MG63 (cell line): ENCODE measurements at places on chromosomes 6 and 20.

- no peak for DNase-seq
These were observed 3.6 kb downstream of the CCND3 start for GRCh38 chr6:41937861-41938574.

GRCh38 chr6:150299873-150300485 lies 68.8 kb upstream of the IYD start:
- no peak for DNase-seq

DNA sequence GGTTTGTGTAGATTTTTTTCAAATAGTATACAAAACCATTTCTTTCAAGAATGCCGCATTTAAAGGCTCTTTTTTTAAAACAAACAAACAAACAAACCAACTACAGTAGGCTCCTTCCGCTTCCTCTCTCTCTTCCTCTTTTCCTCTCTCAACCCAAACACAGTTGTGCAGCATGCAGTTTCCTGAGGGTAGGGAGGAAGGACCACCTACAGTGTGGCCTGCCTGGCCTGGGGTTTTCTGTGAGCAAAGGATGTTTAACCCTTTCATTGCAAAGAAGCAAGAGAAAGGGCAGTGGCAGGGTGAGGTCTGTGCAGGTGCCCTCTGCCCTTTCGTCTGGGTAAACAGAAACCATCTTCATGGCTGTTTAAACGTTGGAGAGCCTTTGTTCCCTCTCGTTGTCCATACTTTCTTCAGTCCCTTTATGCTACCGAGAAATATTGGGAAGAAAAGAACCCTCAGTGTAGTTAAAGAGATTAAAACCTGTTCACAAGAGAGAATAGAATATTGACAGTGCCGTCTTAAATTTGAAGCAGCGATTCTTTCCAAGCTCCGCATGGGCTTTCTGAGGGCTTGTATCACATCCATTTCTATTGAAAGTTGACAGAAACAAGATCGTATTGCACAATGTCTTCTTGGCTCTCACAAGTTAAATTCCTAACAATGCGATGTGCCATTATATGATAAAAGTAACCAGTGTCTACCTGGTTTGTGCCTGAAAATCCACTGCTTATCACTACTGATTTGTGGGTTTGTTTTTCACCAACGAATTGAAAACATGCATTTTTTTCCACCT lies 215.5 kb upstream of the SNX9 start:
- no peak for DNase-seq

GRCh38 chr6:25928562-25929324 lies 1.7 kb downstream of the SLC17A2 start:
- no peak for DNase-seq

DNA sequence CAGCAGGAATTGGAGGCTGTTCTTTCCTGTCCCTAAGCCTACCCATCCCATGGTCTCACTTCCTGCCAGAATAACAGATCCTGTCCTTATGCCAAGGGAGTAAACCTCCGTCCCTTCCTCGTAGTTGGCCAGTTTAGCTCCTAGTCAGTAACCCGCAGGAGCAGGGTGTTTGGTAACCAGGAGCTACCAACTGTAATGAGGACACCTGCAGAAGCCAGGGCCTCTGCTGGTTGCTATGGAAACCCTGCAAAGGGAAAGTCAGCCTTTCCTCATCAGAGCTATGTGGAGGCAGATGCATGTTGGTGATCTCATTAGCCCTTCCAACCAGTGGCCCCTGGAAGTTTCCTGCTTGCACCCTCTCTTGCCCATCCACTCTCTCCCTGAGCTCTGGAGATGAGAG lies 368.2 kb upstream of the SULF2 start:
- no peak for DNase-seq

- DNase-seq, result no peak
These were observed 107.7 kb downstream of the JPH2 start for GRCh38 chr20:44079291-44079690.

DNA sequence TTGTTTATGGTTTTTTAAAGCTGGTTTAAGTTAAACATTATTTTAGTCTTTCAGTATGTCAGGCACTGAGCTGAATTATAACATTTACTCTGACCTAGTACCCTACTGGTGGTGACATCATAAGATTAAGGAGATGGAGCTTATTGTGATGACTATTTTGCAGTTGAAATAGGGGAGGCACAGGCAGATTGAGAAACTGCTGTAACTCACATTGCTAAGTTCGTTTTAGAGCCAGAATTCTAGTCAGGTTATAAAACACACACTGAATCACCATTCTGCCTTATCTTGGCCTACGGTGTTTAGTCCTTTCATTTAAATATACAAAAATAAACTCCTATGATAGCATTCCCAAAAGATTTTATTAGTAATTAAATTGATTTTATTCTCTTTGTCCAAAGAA lies 584.1 kb downstream of the TFAP2A start:
- DNase-seq, result no peak

DNA sequence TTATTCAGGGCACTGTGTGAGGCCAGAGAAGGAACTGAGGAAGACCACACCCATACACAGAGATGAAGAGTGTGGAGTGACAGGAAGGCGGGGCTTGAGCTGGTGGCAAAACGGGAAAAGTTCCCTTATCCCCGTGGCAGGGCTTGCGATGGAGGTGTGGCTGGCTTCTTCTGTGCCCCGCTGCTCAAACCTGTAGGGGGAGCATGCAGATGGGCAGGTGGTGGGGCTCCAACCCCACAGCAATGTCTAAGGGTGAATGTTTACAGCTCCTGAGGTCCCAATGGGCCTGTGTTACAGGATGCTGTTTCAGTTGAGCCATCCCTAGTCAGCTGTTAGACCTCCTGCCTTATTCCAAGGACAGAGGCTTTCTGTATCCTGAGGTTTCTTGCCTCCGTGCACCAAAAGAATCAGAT lies 105.9 kb downstream of the LY86 start:
- no peak for DNase-seq

- peak; percentile 68 for DNase-seq
These were observed 142.3 kb downstream of the TBXT start for GRCh38 chr6:166025149-166025898.

GRCh38 chr6:79506251-79506650 lies 31.0 kb downstream of the LCA5 start:
- DNase-seq, result no peak

- DNase-seq, result no peak
These were observed 114.4 kb downstream of the SOD2 start for GRCh38 chr6:159578629-159579028.

DNA sequence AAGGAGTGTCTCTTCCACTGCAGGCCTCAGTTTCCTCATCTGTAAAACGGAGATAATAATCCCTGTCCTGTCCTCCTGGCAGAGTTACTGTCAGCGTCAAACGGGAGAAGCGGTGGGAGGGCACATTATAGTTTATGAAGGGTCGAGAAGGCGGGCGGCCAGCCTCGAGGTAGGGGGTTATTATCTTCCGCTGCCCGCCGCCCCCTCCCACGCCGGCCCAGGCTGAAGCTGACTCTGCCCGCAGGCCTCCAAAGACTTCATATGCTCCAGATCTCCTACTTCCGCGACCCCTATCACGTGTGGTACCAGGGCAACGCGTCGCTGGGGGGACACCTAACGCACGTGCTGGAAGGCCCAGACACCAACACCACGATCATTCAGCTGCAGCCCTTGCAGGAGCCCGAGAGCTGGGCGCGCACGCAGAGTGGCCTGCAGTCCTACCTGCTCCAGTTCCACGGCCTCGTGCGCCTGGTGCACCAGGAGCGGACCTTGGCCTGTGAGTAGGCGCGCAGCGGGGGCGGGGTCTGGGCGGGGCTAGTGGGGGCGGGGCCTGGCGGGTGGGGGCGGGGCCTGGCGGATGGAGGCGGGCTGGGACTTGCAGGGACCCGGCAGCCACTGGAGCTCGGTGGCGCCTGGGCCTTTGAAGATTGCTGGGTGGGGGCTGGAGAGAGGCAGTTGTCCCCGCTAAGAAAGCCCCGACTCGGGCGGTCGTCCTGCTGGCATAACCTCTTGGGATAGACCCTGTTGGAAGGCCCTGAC lies 2.8 kb downstream of the PROCR start:
- no peak for DNase-seq

- no peak for DNase-seq
These were observed 51.9 kb downstream of the ERMARD start for GRCh38 chr6:169803271-169803811.

DNA sequence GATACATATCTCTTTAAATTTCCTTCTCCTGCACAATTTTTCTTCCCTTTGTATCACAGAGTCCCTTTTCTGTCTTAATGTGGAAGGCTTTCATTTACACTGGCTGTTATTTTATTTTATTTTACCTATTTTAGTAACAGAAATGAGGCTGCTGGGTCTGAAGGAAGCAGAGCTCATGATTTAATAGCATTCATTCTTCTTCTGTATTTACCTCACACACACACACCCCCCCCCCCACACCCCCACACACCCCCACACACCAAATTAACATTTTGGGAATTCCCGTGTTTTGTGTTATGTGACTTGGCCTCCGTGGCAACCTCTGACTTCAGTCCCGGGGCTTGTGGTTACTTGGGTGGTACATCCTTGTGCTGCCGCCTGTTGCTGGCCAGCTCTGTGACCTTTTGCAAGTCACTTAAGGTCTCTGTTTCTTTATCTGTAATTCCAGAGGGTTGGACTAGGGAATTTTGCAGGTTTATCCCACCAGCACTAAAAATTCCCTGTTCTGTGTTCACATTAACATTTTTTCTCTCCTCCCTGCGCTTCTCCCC lies 108.8 kb downstream of the TIAM2 start:
- no peak for DNase-seq

- DNase-seq, result no peak
These were observed 43.4 kb downstream of the FAM135A start for GRCh38 chr6:70456735-70457134.

DNA sequence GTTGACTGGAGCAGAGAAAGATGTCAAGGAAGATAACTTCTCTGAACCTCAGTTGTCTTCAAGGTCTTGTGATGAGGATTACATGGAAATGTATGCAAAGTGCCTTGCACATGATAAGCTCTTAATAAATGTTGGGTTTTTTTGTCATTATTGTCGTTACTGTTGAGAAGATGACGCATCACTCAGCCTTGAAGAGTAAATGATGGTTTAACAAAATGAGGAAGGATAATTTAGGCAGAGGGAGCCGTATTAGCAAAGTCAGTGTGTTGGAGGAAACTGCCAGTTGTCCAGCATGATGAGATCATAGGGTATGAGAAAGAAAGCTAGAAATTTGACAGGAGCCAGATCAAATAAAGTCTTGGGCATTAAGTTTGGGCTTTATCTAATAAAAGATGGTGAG lies 8.8 kb upstream of the SUPT3H start:
- no peak for DNase-seq

DNA sequence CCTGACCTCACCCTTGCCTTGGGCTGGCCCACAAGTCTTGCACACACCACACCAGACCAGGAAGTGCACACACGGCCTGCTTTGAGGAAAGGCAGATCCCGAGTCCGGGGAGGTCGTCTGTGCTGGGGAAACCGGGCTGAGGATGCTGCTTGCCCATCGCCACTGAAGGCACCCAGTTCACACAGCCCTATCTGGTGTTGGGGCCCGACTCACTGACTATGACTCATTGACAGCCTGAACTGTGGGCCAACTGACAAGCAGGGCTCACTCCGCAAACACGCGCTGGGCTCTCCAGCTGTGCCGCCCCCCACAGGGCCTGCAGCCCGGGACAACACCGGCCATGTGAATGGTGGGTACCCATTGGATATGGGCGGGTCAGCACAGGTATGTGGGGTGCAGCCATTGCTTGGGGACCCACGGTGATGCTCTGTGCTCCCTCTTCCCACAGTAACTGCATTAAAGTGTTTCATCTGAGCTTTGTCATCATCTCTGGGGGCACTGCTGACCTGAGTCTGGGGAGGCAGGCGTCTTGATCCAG lies 1.6 kb downstream of the SAMD10 start:
- DNase-seq, result peak; percentile 76

GRCh38 chr6:128520436-128521281 lies at the start of gene PTPRK:
PTPRK (minus strand) TSS chr6:128520599; CDS start chr6:128520358, 241 bp downstream.
- DNase-seq, result peak; percentile 96

DNA sequence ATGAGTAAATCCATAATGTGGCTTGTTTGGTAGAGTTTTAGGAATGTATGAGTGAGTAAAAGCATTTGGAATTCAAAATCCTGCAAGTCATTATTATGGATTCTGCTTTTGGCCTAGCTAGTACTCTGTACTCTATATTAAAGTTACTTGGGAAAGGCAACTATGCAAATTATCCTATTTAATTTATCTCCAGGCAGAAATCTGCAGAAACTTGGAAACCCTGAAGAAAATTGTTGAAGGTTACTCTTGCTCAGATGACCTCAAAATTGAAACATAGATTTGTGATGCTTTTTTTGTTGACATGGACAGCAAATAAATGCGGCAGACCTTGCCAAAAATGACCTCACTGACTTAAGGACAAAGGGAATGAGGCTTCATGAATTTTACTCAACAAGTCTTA lies 477.1 kb upstream of the EYS start:
- DNase-seq, result peak; percentile 57

GRCh38 chr6:154058963-154059680 lies 20.1 kb downstream of the OPRM1 start:
- DNase-seq, result no peak
